ENCODE measurements at places on chromosomes 5 and 9.

DNA sequence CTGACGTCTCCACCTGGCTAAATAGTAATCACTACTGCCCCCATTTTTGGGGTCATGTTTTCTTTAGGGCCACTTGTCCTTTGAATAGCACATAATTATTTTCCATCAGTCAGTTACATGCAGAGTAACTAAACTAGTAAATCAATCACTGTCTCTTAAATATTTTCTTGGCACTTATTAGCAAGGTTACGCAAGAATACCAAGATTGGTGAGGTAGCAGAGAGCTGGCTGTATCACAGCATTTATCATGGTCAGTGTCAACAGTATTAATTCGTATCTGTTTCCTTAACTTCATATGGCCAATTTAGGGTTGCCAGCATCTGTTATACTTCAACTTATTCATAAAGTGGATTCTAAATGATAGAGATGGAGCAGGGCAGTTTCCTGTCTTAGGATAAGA is 346.8 kb upstream of the FAM174A start:
- DNase-seq = no peak

DNA sequence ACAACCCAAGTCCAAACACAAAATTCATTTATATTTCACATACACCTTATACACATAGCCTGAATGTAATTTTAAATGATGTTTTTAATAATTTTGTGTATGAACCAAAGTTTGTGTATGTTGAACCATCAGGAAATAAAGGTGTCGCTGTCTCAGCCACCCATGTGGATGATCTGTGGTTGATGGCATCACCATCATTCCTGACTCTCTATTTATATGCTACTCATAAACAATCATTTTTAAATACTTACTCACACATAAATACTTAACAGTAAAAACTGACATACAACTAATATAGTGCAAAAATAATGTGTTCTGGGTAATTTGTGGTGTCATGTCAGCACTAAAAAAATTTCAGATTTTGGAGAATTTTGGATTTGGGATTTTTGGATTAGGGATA is 38.4 kb downstream of the SMC5 start:
- DNase-seq = no peak

GRCh38 chr5:139641116-139642080 is 6.8 kb upstream of the CXXC5 start:
- no peak for DNase-seq

DNA sequence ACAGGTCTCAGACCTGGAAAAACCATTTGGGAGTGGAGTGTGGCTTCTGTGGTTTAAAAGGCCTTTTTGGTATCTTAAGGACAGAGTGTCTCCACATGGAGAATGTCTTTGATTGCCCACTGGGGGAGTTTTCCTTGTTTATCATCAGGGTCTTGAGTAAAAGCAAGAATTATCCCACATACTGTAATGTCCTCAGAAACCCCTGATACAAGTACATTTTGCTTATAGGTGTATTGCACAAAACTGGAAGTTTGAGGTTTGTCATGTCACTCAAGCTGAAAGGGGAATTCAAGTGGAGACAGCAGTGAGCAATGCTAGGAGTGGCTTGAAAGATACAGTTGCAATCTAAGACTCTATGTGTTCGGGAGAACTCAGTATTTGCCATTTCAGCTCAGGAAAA is 62.7 kb upstream of the GRAMD2B start:
- no peak for DNase-seq

GRCh38 chr9:112555844-112556482 is 69.3 kb downstream of the KIAA1958 start:
- no peak for DNase-seq

Data from WTC11 (cell line).